Frontal cortex (tissue), 4 donors: ENCODE measurements at places on chromosomes 5 and 9. TPM values are rescaled to one million over a fixed set of nuclear protein-coding genes. Genes with fewer than 3 reads are reported as not detected.

The TAF1L gene
- under 0.01 TPM for total RNA-seq

The PLAC8L1 gene
- 0.82 TPM for total RNA-seq

The SLC27A6 gene
- 2.0 TPM for total RNA-seq

The SETX gene
- 93.8 TPM for total RNA-seq

The SOWAHA gene
- 4.5 TPM for total RNA-seq

GRCh38 chr9:124767821-124768220 is 3.3 kb downstream of the NR6A1 start:
- DNase-seq: no peak

- no peak for DNase-seq
These were observed 102.2 kb downstream of the MAP1B start for GRCh38 chr5:72209147-72210115.

- peak; percentile 32 for DNase-seq
These were observed 138.4 kb upstream of the ZNF618 start for GRCh38 chr9:113737517-113738271.

DNA sequence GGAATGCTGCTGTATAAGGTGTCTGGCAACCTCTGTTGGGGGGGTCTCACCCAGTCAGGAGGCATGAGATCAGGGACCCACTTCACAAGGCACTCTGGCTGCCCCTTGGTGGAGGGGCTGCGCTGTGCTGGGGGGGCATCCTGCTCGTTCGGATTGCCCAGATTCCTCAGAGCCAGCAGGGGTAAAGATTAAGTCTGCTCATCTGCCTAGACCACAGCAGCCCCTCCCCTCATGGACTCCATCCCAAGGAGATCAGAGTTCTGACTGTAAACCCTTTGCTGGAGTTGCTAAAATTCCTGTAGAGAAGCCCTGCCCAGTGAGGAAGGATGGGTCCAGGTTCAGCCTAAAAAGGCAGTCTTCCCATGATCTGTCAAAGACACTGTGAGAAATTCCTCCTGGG is 262.0 kb upstream of the C9orf72 start:
- no peak for DNase-seq

DNA sequence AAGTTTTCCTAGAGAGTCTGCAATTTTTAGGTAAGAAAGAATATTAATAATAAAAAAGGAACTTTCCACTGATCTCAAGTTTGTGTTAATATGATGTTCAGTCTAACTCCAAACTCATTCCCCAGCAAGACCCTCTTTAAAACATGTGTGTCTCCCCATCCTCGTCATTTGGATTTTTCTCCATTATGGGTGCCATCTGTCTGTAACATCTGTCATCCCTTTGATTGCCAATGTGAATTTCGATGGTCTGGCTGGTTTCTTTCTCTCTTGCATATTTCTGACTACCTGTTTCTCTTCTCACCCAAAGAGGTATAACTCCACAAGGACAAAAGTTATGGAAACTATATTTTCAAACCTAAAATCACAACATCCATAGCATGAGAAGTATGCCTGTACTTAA is 4.4 kb downstream of the TAS2R1 start:
- DNase-seq: no peak

GRCh38 chr5:106094204-106094607 is 1576.5 kb downstream of the EFNA5 start:
- DNase-seq: no peak

DNA sequence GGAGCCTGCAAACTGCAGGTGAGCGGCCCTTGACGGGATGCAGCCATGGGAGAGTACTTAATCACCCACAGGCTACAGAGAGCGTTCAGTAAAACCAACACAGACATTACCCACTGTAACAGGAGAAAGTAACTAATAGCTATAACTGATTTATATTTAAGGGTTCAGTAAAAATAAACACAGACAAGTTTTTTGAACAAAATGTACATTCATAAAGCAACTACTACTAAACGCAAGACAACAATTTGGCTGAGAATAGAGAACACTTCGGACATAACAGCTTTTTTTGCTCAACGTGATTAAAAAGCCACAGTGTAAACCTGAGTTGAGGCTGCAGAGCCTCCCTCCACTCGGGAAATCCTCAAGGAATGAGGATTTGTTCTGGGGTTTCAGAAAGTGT is 61.7 kb downstream of the LIFR start:
- no peak for DNase-seq

DNA sequence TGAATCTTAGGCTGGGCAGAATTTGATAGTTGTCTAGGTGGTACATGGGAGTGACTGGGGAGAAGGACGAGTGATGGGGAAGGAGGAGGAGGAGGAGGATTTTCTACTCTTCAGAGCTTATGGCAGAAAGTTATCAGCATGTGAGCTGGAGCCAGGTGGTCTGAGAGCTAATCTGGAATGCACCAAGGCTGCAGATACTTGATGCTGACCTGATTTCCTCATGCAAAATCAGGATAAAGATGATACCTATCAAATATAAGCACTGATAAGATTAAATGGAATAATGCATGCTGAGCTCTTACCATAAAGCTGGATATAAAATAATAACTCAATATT is 250.4 kb downstream of the SEMA5A start:
- DNase-seq: no peak

- DNase-seq: no peak
These were observed 454.0 kb upstream of the GRAMD2B start for GRCh38 chr5:125969011-125969813.

- DNase-seq: no peak
These were observed 824.4 kb upstream of the TYRP1 start for GRCh38 chr9:11868795-11869194.

- DNase-seq: no peak
These were observed 99.2 kb downstream of the CRB2 start for GRCh38 chr9:123455187-123455586.

- no peak for DNase-seq
These were observed 259.8 kb downstream of the ANXA1 start for GRCh38 chr9:73411494-73411893.

GRCh38 chr5:15384176-15384575 is 115.8 kb upstream of the FBXL7 start:
- DNase-seq: no peak

DNA sequence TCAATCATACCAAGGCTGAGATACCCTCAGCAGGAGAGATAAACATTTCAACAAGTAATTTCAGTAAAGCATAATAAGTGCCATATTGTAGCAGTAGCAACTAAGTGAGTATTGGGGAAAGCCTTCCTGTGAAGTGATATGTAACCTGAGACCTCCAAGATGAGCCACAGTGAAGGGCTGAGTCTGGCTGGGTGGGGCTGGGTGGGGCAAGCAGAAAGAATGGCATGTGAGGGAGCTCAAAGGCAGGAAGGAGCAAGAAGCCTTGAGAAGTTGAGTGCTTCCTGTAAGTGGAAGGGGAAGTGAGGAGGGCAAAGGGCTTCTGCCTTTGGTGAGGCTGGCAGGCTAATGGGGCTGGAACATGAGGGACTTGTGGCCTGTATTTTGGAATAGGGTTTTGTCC is 19.7 kb upstream of the ASTN2 start:
- DNase-seq: no peak

DNA sequence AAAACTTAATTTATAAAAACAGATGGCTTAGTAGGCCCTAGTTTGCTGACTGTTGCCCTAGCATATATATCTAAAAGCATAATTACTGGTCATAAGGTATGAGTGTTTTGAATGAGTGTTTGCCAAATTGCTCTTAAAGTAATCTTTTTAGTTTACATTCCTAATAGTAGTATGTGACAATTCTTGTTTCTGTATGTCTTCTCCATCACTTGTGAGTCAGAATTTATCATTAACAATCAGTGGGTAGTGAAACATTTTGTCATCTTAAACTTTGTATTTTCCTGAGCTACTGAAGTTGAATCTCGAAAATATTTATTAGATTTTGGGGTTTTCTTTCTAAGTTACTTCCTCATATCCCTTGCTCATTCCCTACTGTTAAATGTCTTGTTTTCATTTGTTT is 49.6 kb downstream of the APC start:
- no peak for DNase-seq

DNA sequence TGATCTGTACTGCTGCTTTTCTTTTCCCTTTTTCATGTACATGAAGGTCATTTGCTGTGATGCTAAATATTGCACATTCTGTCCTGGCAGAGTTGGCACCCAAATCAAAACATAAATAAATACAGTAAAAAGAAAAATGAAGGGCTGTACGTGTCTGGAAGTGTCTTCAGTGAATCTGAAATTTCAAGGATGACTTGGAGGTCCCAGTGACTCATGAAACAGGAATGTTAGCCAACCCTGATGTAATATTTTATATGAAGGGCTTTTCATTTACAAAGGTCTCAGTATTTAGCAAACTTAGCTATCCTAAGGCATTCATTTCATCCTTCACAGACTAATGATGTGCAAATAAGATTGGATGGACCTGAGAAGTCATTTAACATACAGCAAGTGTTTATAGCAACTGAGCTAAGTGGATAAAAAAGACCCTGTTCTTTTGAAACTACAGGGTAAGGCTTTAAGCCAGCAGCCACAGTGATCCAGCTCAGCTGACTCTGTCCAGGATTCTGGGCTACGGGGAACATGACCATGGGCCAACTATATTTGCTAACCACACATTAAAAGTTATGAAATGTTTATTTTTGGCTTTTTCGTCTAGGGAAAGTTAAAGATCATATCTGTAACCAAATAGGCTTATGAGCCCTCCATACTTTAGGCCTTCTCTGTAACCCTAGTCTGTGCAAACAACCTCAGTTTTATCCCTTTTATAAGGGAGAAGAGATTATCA is 104.0 kb upstream of the DMRTA1 start:
- DNase-seq: no peak
